Thoracic aorta (tissue), 2 donors: ENCODE measurements at places on chromosomes 3 and 15. TPM values are rescaled to one million over a fixed set of nuclear protein-coding genes. Genes with fewer than 3 reads are reported as not detected.
A peak's percentile ranks its signal among the peaks of the same experiment; 100 is the strongest.

DNA sequence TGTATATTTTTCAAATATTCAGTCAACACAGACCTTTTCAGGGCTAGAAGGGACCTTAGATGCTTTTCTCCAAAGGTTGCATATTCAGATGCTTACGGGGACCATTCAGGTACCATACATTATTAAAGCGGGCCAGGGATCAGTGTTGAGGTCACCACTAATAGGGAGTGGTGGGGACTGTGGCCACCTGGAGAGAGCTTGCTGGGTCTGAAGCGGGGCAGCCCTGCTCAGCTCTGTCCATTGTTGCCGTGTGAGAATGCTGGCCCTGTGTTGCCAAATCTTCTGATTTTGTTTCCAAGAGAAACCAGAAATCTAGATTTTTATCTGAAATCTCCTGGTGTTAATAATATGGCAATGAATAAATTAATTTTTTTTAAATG is 23.7 kb downstream of the ABHD2 start:
- no peak for DNase-seq

DNA sequence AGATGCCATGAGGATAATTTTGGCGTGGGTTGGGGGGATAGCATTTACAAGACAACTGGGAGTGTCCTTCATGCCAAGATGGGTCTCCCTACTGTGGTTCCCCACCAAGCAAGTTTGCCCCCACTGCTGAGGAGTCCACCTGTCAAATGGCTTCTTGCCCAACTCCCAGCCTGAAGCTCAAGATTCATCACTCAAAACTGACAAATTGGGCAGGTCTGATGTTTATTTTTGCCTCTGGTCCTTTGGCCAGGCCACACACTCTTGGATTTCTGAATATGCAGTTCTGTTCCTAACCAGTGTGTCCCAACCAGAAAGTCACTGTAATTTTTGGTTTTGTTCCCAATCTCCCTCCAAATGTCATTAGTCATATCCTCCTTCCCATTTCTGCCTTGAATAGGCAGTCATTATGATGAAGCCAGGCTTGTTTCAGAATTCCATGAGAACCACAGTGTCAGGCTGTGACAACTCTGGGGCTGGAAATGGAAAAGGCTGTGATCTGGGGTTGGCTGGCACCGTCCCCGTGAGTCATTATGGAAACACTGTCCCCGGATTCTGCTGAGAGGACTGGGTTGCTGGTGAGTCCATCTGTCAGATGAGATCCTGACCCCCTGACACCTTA is 29.3 kb upstream of the MEF2A start:
- peak; percentile 67 for DNase-seq

GRCh38 chr15:32730677-32731654 is 13.2 kb downstream of the GREM1 start:
- no peak for DNase-seq

DNA sequence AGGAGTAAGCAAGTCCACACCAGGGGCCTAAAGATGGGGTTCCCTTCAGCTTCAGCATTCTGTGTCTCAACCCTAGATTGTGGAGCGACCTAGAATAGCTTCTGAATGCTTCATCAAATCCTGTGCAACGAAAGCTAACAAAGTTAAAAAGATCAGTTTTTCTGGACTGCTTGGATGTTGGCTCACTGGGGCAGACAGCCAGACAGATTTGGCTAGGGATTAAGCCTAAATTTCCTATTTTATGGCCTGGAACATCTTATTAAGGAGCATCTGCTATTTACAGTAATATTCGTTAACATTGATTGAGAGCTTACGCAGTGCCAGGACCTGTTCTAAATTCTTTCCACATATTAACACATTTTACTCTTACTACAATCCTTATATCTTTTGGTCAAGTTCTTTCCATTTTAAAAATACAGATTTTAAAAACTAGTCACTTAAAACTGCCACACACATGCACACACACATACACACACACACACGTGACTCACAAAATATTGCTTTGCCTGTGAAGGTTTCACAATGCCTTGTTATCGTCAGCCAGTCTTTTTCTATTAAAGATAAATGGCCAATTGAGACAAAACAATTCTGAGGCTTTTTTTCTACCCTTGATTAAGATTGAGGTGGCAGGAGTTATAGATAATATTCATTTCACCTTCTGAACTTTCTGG is 173.3 kb upstream of the SNTN start:
- DNase-seq: no peak

- DNase-seq: no peak
These were observed 223.9 kb upstream of the TPM1 start for GRCh38 chr15:62818691-62819090.

GRCh38 chr15:41341519-41341918 is 8.8 kb downstream of the NUSAP1 start:
- DNase-seq: no peak

- DNase-seq: no peak
These were observed 6.9 kb downstream of the CMTM7 start for GRCh38 chr3:32398531-32398930.

DNA sequence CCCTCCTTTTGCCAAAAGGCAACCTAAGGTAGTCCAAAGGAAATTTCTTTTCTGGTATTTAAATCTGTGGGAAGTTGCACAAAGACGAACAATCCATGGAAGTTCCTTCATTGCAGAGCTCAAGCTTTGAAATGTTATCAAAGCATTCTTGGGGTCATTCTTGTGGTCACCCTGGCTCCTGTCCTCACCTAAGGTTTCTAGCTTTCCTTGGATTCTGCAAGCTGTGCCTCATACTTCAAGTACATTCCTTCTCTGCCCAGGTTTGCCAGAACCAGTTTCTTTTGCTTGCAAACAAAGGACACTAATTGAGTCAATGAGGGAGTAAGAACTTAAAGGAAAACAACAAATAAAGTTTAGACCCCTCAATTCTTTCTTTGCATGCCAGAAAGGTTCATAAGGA is 329.8 kb upstream of the PDZRN3 start:
- DNase-seq: no peak

GRCh38 chr15:62021991-62022600 is 38.2 kb downstream of the VPS13C start:
- no peak for DNase-seq

DNA sequence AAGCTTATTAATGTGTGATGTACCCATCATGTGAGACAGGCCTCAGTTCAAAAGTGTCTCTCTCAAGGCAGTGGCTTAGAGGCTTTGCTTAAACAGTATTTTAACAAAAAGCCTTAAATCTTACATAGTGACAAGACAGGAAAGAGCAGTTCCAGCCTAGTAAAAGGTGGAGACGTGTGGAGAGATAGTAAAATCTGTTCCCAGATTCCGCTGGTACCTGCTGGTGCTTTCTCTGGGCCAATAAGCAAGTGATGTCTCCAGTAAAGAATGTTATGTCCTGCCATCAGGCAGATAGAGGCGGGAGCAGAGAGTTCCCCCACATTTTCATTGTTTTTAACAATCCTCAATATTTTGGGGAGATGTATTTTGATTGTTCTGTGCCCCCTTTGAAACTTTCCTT is 135.0 kb downstream of the VPS8 start:
- DNase-seq: no peak

DNA sequence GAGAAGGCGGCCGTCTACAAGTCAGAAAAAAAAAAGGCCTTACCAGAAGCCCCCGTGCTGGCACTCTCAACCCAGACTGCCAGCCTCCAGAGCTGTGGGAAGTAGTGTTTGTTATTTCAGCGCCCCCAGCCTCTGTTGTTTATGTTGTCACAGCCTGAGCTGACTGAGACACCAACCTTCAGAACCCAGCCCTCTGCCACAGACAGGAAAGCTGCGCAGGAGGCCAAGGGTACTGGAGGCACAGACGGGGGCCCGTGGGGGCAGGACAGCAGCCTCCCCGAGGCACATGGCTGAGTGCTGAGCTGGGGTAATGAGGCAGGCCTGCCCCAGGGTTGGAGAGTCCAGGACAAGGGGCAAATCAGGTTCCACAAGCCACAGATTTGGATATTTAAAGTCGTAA is 33.7 kb downstream of the HCN4 start:
- DNase-seq: no peak

DNA sequence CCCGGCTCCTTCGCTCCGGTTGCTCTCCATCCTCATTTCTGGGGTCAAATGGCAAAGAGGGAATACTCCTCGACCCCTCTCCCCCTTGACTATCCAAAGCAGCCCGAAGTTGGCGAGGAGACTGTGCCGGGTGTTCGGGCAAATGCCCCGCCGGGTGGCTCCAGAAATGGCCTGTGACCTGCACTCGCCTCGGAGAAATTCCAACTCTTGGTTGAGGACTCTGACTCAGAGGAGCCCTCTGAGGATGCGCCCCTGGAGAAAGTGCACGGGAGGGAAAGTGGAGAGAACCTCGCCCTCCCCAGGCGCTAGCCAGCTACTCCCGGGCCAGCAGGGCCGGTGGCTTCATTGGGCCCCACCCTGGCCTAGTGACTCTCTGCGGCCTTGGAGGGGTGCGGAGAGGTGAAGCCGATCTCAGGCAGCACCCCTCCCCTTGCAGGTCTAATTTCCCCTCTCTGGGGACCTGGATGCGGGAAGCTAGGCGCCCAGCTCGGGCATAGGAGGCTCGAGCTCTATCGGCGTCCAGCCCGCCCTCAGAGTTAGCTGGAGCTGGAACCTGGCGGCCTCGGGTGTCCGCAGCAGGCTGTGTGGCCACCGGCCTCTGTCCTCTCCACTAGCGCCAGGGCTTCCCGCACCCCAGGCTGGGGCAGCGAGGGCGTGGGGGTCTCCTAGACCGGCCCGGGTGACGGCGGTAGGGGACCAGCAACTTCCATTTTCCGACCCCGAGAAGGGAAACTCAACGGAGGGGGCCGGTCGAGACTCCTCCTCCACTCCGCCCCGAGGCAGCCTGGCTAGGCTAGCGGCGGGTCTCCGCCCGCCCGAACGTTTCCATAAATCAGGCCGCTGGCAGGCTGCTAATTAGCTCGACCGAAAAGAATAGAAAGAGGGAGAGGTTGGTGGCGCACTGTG is 29.4 kb downstream of the NR2F2 start:
- no peak for DNase-seq

- no peak for DNase-seq
These were observed 492 bp upstream of the FAM43A start for GRCh38 chr3:194685065-194685717.

- no peak for DNase-seq
These were observed 37.0 kb downstream of the LARS2 start for GRCh38 chr3:45425237-45425933.

DNA sequence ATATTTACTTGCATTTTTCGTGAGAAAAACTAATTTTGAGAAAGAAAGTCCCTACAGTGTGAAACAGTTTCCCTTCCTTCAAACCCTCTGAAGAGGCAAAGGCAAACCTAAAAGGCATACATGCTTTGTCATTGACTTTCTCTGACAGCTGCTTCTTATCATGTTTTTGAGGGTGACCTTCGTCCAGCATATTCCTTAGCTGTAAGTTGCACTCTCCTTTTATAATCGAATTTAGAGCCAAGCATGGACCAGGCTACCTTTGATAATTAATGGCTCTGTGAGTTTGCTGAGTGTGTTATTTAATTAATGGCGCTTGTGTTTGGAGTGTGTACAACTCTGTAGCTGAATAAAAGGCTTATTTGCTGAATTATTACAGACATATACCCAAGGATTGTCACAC is 684.2 kb upstream of the CFAP20DC start:
- DNase-seq: no peak

Gene CTXN2
- not detected for total RNA-seq

Gene TM4SF4
- not detected for total RNA-seq

Gene CPN2
- total RNA-seq: not detected

Gene RCN2
- 51.4 TPM for total RNA-seq

Gene NRG4
- not detected for total RNA-seq
